ENCODE measurements at places on chromosomes 1 and 21.

- no peak for DNase-seq
Measured at GRCh38 chr1:39590546-39590945, 14.0 kb upstream of the PABPC4 start.

GRCh38 chr1:193538680-193539079 is 352.3 kb upstream of the B3GALT2 start:
- DNase-seq, result no peak

GRCh38 chr1:56301791-56302190 is 277.6 kb downstream of the PLPP3 start:
- DNase-seq, result no peak

- no peak for DNase-seq
Measured at GRCh38 chr21:33394260-33394659, 9.0 kb upstream of the IFNGR2 start.

DNA sequence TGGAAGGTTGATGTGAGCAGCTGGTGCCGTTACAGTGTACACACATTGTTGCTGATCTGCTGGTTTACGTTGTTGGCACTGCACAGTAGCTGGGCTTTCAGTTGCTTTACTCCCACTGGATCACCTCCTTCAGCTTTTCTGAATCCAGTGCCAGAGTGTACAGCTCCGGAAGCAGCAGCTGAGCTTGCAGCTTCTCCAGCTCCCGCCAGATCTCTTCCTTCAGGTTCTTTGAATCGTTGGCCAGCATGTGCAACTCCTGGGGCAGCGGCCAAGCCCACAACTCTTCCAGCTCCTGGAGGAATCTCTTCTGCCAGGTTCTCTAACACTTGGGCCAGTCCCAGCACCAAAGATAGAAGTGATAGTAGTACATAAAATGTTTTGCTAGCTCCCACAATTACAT is 149.7 kb upstream of the RRP15 start:
- DNase-seq, result no peak

- no peak for DNase-seq
Measured at GRCh38 chr1:110879758-110880606, 7.0 kb downstream of the CD53 start.

DNA sequence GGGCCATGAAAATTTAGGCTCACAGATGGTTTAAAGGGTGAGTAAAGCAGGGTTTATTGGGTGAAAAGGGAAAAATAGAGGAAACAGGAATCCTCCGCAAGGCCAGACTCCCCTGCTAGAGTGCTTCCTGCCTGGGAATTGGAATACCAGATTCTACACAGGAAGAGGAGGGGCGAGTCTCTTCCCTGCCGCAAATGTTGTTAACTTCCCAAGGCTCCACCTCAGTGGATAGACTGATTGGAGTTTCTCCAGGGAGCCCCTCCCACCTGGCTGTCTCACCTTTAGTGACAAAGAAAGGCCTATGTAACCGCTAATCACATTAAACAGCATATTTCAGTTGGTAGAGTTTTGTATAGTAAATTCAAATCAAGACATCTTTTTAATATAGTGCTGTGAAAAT is 1450.1 kb downstream of the KCNT2 start:
- DNase-seq, result no peak

- no peak for DNase-seq
Measured at GRCh38 chr21:45178971-45179370, 104.6 kb downstream of the ADARB1 start.

DNA sequence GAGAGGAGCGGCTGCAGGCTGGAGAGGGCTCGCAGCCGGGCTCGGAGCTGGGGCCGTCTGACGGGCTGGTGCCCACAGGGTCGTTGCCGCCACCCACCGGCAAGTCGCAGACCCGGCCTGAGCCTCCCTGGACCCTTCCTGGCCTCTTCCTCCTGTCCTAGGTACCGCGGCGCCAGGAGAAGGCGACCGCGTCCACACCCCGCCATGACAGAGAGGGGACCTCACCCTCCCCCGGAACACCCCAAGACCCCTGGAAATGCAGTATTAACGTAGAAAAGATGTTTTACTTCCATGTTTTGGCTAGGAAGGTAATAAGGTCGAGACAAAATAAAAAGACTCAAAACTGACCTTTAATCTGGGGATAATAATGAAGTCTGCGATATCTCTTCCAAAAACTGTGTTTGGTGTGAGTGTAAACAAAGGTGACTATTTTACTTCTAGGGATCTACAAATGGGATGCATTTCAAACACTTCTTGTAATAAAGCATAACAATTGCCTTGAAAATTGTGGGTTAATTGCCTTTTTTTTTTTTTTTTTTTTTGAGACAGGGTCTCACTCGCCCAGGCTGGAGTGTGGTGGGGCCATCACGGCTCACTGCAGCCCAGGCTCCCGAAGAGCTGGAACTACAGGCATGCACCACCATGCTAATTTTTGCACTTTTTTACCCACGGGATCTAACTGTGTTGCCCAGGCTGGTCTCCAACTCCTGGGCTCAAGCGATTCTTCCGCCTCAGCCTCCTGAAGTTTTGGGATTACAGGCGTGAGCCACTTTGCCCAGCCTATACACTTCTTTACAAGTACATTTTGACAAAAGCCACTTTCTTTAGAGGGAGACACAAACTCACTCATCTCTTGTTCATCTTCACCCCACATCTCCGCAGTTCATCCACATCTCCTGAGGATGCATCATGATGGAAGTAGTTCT is 838 bp upstream of the RSRP1 start:
- DNase-seq, result no peak

- no peak for DNase-seq
Measured at GRCh38 chr1:10071640-10072039, 38.9 kb downstream of the UBE4B start.

- DNase-seq, result no peak
Measured at GRCh38 chr21:41643246-41643966, 123.4 kb downstream of the RIPK4 start.

DNA sequence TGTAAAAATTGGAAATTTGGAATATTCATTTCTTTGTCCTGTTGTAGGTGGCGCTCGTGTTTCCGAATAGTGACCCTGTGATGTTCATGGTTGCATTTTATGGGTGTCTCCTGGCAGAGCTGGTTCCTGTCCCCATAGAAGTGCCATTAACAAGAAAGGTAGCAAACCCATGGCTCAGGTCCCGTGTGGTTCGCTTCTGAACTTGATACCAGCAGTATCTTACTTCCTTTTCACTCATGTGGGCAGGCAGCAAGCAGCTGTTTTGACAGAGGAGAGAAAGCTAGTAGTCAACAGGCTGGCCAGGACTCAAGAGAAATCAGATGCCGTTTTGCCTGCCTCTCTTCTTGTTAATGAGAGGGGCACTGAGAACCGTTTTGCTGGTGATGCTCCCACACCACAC is 72.8 kb downstream of the S100B start:
- no peak for DNase-seq

- no peak for DNase-seq
Measured at GRCh38 chr1:181513786-181514297, 30.5 kb downstream of the CACNA1E start.

- no peak for DNase-seq
Measured at GRCh38 chr1:37797750-37798345, 4.2 kb downstream of the MANEAL start.

DNA sequence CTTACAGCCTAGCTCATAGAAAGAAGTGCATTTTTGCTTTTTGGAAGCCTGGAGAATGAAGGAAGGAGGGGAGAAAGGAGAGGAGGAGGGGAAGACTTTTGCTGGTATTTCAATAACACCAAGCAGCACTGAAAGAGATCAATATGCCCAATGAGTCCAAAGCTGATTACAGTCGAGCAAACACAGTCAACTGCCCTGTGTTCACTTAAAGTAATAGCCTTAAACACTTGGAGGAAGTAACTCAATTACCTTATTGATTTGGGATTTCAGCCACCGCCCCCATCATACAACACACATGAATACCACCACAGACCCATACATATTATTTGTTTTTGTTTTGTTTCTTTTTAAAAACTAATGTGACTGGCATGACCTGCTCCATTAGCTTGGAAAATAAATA is 23.3 kb upstream of the RXRG start:
- DNase-seq, result no peak

DNA sequence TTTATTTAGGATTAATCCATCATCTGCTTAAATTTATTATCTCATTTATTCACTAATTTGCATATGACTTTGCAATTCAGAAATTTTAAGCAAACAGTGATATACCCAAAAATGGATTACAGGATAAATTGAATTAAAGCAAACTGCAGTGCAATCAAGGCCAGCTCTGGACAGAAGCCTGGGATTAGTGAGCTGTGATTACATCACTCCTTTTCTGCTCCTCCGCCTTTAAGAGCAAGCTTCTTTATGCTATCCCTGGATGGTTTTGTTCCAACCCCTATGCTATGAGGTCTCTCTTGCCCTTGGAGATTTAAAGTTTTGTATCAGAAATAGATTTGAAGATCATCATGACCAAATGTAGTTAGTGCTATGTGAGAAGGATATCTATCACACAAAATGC is 32.6 kb downstream of the GPR52 start:
- DNase-seq, result no peak

GRCh38 chr1:225942574-225942973 is 1.6 kb upstream of the LEFTY2 start:
- no peak for DNase-seq

DNA sequence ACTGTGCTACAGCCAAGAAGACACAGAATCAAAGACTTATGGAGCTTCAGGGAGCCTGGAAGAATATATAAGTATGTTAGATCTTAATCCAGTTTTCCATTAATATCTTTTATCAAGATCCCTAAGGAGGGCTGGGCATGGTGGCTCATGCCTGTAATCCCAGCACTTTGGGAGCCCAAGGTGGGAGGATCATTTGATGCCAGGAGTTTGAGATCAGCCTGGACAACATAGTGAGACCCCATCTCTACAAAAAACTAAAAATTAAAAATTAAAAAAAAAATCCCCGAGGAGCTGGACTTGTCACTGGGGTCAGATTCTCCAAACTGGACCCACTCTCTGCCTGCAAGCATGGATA is 113.9 kb upstream of the CDC42BPA start:
- DNase-seq, result no peak

DNA sequence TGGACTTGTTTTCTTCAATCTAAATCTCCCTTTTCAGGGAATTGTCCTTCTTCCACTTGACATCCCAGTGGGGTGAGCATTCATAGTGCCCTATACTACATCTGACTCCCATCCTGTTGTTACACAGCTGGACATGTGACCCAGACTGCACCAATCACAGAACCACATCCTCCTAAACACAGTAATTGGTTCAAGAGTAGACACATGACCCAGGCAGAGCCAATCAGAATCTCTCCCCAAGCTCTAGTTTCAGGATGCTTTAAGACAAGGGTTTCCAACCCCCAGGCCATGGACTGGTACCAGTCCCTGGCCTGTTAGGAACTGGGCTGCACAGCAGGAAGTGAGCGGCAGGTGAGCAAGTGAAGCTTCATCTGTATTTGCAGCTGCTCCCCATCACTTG is 5.6 kb upstream of the DDOST start:
- no peak for DNase-seq

- no peak for DNase-seq
Measured at GRCh38 chr1:115280064-115280463, 58.0 kb downstream of the NGF start.

GRCh38 chr1:112778137-112778536 is 63.0 kb upstream of the PPM1J start:
- no peak for DNase-seq

Data from NCI-H1092 treated with DMSO at 0.1 percent for 48 hours (cell line).